DMS53 (cell line): ENCODE measurements at places on chromosomes 4 and X.
A peak's percentile ranks its signal among the peaks of the same experiment; 100 is the strongest.

DNA sequence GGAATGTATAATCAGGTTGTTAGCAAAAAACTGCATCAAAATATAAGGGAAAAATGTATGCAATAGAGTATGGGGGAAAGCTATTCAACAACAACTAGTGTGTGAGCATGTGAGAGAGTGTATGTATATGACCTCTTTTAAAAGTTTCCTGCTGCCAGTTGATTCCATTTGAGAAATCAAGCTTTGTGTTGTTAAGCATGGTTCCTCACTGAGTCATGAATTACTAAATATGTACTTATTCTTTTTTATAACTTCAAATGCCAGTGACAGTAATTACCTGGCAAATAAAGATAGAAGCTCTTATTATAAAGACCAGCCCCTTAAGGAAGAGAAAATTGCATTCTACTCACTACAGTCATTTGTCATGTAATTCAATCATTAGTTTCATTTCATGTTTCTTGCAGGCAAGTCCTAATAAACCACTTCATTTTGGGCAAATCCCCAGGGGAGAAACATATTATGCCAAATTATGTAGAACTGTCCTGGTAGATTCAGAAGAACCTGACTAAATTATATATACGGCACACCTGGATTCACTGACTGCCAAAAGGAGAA lies 19.2 kb downstream of the RASGEF1B start:
- DNase-seq: no peak

- no peak for DNase-seq
Measured at GRCh38 chr4:156977435-156978160, 6.0 kb upstream of the PDGFC start.

DNA sequence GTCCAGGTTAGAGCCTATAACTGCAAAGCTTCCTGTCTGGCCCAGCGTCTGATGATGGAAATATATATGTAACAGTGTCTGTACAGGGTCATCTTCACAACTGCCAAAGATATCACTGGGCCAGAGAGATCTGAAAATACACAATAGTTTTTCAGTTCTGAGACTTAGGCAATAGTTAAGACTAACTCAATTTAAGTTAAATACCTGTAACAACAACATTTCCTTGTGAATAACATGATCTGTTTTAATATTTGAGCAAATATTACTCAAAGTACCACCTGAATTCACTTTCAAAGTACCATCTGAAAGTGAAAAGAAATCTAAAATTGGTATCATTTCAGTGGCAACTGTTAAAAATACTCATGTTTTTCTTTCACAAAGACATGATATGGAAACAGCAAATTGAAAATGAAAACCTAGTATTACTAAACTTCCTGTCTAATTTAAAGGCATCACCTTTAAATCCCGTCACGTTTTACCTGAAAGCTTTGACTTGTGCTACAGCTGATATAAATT lies 9.6 kb downstream of the ZAR1 start:
- DNase-seq: no peak

- DNase-seq: no peak
Measured at GRCh38 chrX:115189646-115190635, 731 bp downstream of the RBMXL3 start.

DNA sequence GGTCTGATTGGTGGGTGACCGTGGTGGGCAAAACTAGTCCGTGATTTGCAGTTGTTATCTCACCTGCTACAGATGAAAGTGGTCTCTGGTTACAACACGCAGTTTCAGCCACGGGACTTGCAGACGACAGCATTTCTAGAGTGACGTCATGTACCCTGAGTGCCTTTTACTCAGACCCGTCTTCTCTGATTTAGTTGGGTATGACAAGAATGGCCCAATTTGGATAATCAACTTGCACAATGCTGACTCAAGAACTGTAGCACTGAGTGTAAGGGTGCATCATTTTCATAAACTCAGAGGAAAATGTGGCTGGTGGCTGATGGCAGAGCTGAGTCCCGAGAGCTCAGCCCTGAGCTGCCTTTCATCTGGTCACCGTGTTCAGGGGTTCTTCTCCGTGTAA lies 281.4 kb upstream of the FRG1 start:
- no peak for DNase-seq

DNA sequence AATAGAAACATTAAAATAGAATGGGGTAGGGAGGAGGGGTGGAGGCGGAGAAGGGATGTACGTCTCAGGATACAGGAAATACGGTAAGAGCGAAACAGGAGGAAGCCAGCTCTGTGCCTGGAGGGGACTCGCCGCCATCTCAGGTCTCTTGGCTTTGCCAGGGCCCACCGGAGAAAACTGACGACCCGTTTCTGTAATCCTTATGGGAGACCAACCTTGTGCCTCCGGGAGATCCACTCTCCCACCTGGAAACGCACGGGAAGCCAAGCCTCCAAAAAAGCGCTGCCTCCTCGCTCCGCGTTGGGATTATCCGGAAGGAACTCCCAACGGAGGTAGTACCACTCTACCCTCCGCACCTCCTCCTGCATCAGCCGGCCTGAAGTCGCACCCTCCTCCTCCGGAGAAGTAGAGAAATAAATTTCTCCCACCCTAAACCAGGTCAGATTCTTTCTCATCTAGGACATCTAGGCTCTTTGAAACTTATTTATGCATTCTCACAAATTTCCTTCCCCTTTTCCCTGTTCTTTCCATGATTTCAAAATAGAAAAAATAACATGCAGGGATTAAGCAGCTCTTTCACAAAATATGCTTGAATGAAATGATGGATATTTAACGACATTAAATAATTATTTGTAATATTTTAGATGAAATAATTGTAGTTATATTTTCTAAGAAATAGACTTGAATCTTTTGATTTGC lies at the start of gene NBDY:
Gene NBDY (plus strand): TSS at position 92 of the 699 bp plus-strand sequence. CDS start 111 bp downstream, at position 203.
- peak; percentile 71 for DNase-seq

GRCh38 chr4:71209161-71209560 lies 129.7 kb upstream of the SLC4A4 start:
- no peak for DNase-seq

- DNase-seq: no peak
Measured at GRCh38 chrX:120499301-120500072, 30.4 kb upstream of the LAMP2 start.

DNA sequence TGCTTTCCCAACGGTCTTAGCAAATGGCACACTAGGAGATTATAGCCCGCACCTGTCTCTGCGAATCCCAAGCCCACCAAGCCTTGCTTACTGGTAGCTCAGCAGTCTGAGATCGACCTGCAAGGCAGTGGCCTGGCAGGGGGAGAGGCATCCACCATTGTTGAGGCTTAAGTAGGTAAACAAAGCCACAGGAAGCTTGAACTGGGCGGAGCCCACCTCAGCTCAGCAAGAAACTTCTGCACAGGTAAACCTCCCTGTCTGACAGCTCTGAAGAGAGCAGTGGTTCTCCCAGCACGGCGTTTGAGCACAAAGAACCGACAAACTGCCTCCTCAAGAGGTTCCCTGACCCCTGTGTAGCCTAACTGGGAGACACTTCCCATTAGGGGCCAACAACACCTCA lies 42.8 kb downstream of the BRWD3 start:
- no peak for DNase-seq

DNA sequence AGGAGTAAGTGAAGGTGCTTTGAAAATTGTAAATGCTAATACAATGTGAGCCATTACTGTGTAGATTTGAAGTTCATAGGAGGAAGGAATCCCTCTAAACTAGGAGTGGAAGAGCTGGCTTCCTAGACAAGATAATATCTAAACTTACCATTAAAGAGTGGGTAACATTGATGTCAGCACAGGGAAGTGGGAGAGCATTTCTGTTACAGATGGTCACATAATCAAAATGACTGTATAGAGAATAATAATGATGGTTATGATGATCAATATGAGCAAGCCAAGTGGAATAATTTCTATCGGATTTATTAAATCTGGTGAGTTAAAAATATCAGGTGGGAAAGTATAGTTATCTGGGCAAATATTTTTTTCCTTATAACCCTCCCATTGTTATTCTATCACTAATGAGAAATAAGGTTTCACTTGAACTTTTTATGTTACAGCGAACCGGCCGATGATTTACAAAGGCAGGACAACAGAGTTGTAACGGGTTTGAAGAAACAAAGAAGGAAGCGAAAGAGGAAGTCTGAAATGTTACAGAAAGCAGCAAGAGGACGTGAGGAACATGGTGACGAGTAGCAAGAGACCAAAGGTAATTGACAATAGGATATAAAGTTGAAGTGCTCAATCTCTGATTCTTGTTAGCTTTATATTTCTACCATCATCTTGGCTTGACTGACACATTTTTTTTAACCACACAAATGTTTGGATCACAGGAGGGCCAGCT lies 43.5 kb downstream of the FMR1NB start:
- no peak for DNase-seq

GRCh38 chrX:84219551-84219950 lies 31.6 kb upstream of the RPS6KA6 start:
- peak; percentile 40 for DNase-seq

GRCh38 chrX:97030947-97031346 lies 147.2 kb downstream of the RPA4 start:
- DNase-seq: no peak

GRCh38 chrX:72180539-72180938 lies 1.0 kb upstream of the PIN4 start:
- no peak for DNase-seq

GRCh38 chrX:4642114-4642513 lies 928.7 kb upstream of the PRKX start:
- DNase-seq: no peak

DNA sequence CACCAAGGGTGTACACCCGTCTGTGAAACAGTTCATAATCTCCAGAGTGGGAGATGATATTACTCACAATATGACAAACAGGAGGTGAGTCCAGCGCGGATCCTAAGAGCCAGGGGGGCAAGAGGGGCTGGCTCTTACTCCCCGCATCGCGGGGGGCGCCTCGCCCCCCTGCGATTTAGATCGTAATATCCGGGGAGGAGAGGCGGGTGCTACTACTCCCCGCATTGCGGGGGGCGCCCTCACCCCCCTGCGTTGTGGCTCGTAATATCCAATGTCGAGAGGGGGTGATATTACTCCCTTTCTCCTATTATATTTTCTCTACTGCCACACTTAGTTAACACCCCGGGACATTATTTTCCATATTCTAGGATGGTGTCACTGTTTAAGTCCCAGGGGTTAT lies 131.9 kb downstream of the ADRA2C start:
- DNase-seq: no peak

DNA sequence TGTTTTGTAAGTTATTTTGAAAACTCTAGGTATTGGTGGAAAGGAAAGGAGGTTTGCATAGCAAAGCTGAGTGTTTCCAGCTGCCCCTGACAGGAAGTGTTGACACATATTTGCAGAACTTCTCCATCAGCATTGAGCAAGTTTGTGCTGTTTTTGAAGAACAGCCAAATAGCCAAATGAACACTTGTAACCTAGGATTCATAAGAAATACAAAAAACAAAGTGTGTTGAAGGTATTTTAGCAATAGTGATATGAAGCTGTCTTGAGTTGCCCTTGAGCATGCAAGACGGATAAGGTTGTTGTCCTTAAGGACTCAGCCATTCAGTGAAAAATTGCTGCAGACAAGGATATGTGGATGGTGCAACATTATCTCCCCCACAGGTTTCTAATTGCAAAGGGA lies 68.3 kb upstream of the PGM2 start:
- peak; percentile 43 for DNase-seq

- no peak for DNase-seq
Measured at GRCh38 chrX:127011629-127012028, 192.1 kb downstream of the PRR32 start.

- DNase-seq: no peak
Measured at GRCh38 chrX:6225911-6226595, 2.6 kb downstream of the NLGN4X start.

DNA sequence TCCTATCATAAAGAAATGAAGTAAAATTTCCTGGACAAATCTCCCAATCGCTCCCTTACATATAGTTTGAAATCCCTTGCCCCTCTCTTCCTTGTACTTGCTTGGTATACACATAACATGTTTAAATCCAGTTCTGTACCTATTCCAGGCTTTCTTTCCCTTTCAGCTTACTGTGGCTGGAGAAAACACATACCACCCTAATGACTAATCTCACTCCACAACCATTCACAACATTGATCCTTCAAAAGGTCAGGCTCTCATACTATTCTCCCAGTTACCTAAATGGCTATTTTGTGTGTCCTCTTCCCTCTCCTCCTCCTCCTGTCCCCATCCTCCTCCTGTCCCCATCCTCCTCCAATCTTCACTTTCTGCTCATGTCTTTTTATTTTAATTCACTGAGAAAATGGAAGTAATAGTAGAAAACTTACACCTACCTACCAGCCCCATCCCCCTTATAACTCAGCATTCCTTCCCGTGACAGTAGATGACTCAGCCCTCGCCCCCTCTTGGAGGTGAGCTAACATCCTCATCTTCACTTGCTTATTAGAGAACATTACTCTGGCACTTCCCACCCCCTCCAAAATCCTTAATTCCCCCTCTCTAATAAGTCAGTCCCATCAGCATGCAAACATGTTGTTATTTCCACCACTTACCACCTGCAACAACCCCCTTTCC lies 77.5 kb downstream of the IL15 start:
- peak; percentile 5 for DNase-seq

DNA sequence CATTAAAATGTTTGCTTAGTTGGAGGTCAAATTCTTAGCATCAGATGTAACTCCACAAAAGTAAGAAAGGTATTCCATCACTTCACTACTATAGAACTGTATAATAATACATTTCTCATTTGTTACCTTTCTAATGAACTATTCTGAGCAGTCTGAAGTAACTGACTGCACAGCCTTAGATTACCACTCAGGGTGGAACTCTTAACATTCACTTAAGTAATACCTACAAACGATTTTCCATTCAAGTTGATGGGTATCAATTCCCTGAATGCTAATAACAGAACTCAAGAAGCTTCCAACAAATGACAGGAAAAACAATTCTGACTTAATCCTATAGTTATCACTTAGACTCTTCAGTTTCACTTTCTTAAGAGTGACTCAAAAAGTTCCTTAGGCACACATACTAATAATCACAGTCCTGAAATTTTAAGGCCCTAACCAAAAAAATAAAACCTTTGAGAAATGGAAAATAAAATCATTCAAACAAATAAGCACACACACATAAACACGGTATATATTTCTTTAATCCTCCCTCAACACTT lies 20.9 kb downstream of the HNRNPD start:
- DNase-seq: no peak

DNA sequence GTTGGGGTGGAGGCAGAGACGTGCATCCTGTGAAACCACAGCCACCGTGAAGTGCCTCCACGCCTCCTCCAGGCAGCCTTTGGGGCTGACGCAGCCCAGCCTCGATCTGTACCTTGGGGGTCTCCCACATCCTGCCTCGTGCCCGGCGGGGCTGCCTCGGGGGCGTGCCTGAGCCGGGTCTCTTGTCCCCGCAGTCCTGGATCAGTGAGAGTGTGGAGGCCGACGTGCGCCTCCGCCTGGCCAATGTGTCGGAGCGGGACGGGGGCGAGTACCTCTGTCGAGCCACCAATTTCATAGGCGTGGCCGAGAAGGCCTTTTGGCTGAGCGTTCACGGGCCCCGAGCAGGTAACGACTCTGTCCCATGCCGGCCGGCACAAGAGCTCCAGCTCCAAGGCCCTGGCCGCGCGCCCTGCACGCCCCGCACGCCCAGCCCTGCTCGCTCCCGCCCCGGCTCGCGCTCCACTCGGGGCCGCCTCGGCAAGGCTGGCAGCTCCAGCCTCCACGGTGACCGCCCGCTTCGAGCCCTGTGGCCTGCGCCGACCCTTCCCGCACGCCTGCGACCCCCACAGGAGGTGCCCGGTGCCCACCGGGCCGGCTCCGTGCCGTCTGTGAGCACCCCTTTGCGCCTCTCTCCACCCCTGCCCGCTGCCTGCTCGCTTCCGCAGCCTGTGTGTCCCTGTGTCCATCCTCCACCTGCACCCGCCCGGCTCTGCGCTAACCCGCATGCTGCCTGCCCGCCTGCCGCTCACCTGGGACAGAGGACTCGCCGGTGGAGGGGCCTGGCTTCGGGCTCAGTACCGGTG lies 9.8 kb downstream of the FGFR3 start:
- no peak for DNase-seq

- DNase-seq: no peak
Measured at GRCh38 chrX:124555036-124555595, 208.8 kb downstream of the SH2D1A start.
